ENCODE measurements at places on chromosomes 4 and X.

DNA sequence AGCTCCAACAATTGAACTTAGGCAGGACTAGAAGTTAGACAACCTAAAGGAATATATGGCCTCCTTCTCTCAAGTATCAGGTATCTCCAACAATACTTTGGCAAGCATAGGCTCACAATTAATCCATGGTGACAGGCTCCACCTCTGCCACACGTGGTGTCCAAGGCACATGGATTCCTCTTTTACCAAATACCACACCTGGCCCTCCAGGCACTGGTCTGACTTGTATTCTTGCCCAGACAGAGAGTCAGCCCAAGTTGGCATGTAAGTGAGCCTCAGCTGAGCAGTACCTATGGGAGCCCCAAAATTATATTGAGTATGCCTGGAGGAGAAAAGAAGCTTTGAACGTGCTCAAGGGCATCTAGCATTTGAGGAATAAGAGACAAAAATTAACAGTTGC is 19.6 kb downstream of the SRPX2 start:
- no peak for DNase-seq

- DNase-seq: peak; percentile 83
Observed at GRCh38 chrX:16870862-16871815, 977 bp upstream of the RBBP7 start.

DNA sequence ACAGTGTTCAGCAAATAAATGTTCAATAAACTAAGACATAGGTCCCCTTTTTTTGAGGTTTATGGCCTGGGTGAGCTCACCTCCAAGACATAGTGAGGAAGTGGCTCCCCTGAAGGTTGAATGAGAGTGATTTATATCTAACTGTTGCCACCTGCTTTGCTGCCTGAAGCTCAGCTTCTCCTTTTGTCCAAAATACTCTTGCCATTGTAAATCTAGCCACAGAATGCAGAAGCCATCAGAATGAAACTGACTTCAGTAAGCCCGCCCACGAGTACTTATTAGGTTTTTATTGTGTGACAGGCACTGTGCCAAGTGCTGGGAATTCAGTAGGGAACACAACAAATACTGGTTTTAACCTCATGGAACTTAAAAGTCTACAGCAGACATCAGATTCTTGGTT is 18.0 kb downstream of the SPINK2 start:
- no peak for DNase-seq

- DNase-seq: no peak
Observed at GRCh38 chr4:144647590-144647989, 1.6 kb downstream of the HHIP start.

DNA sequence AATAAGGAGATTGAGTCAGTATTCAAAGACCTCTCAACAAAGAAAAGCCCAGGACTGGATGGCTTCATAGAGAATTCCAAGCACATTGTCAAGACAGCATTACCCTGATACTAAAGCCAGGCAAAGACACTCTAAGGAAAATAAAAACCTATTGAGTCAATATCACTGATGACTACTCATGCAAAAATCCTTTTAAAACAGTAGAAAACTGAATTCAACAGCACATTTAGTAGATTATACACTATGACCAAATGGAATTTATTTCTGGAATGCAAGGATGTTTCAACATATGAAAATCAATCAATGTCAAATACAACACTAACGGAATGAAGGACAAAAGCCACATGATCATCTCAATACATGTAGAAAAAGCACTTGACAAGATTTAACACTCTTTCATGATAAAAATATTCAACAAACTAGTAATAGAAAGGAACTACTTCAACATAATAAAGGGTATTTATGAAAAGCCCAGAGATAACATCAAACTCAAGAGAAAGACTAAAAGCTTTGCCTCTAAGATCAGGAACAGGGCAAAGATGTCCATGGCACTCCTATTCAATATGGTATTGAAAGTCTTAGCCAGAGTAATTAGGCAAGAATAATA is 633.3 kb downstream of the ANKRD50 start:
- DNase-seq: no peak

DNA sequence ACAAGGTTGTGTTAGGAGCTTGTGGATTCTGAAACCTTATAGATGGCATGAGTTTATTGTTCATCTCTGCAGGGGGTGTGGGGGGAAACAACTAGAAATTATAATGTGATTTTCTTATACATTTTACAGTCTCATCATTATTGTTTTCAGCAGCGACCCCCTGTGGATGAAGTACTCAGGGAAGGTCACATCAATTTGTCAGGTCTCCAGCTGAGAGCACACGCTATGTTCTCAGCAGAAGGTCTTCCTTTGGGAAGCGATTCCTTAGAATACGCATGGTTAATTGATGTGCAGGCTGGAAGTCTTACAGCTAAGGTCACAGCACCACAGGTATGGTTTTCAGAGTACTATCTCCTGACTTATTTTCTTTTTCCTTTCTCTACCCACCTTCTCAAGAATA is 72.2 kb downstream of the BLTP1 start:
- DNase-seq: no peak

DNA sequence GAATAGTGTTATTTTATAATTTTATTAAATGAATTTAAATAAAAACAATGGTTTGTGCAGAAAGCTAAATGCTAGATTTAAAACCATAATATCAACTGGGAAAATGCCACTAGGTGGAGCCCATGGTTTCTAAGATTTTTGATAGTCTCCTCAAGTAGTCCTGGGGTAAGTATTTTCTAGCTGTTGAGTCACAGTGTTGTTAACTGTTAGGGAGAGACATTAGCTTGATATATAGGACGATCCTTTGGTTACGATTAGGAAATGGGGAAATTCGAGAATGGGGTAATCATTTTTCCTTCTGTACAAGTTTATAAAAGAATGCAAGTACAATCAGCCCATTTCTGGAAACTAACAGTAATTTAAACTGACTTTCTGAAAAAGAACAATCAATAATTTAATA is 378.4 kb downstream of the ANKRD50 start:
- no peak for DNase-seq

GRCh38 chr4:35175894-35176293 is 1068.4 kb downstream of the ARAP2 start:
- no peak for DNase-seq

DNA sequence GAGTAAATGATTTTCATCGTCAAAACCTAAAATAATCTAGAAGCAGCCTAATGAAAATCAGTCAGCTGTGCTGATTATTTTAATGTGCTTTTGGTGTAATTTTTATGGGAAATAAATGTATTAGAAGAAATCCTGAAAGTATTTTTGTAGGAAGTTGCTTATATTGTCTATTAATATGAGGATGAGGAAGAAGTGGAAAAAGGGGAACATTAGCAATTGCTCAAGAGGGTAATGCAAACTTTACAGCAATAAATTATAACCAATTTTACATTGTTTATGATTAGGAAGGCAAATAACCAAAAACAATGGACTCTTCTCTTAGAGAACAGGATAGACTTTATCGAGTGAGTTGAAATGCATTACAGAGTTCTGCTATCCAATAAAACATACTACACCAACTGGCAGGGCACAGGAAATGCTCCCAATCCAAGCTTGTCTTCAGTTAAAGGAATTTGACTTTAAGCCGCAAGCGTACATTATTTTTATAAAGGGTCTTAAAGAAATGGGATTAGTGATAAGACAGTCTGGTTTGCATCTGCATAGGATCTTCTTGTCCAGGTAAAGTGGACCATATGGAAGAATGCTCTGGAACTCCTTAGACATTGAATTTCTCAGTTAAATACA is 374.8 kb downstream of the PDGFC start:
- DNase-seq: no peak

- no peak for DNase-seq
Observed at GRCh38 chr4:174564529-174564928, 42.2 kb upstream of the HPGD start.

GRCh38 chr4:119228406-119228805 is 15.9 kb downstream of the USP53 start:
- DNase-seq: no peak

DNA sequence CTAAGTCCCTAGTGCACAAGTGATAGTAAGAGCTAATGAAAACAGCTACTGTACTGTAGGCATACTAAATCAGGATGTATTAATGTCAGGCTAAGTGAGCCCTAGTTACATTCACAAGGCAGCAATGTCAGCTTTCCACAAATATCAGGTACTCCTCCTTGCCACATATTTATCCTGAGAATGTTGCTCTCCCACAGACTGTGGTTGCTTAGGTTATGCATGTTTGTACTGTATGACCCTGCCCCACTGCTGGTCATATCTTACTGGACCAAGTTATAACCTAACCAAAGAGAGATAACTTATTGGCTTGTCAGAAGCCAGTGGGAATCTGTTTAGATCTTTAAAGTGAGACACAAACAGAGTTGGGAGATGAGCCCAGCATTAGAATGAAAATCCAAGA is 241.0 kb downstream of the SLC39A8 start:
- no peak for DNase-seq

DNA sequence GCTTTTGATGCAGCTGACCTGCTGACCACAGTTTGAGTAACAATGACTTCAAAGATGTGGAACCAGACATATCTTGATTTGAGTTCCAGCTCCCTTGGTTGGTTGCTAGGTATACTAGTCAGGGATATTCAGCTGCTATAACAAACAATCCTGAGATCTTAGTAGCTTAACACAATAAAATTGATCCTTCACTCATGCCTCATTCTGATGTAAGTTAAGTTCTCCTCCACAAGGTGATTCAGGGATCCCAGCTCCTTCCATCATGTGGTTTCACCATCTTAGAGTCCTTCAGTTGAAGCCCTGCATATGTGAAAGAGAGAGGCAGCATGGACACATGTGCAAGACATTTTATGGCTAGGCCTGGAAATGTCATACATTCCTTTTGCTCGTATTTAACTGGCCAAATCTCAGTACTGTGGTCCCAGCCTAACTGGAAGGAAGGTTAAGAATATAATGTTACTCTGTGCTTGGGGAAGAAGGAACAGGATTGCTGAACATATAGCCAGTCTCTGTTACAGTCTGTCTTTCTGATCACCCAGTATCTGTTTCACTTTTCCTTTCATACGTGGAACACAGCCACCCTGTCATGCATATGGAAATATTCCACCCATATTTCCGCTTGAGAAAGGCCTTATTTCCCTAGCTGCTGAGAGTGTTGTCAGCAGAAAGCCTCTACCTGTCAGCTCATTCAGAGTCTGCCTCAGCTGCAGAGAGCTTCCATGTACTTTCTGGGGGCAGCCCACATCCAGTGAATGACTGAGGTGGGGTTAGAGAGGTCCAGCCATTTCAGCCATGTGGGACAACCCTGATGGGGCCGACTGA is 7.1 kb downstream of the SMIM9 start:
- peak; percentile 93 for DNase-seq

DNA sequence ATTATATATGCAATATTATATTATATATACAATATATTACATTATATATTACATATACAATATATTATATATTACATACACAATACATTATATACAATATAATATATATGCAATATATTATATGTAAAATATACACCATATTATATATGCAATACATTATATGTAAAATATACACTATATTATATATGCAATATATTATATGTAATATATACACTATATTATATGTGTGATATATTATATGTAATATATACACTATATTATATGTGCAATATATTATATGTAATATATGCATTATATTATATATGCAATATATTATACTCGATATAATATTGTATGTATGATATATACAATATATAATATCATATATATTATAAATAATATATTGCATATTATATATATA is 457.4 kb downstream of the SMARCA1 start:
- DNase-seq: no peak

DNA sequence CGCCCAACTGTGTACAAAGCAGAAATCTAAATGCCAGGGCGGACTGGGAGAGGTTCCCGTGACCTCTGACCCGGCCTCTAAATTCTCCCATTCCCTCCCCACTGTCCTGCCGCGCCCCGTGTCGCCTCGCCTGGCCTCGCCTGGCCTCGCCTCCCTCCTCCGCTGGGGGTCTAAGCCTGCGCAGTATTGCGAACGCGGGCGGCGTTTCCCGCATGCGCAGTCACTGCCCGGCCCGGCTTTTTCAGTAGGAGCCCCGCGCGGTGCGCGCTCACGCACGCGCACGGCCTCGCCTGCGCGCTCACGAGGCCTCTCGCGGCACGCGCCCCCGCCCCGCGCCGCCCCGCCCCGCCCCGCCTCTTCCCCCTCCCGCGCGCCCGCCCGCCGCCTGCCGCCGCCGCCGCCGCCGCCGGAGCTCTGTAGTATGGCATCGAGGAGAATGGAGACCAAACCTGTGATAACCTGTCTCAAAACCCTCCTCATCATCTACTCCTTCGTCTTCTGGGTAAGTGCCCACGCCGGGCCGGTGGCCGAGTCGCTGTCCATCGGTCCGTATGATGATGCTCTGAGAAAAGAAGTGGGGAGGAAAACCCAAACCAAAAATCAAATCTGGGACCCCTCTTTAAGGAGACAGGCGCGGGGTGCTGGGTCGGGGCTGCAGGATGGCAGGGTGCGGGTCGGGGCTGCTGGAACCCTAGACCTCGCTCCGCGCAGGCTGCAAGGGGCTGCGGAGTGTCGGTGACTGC is at the start of gene TSPAN7:
TSS of gene TSPAN7 (plus strand) at position 417 of the 743 bp plus-strand sequence. CDS start at position 422, 5 bp downstream.
- peak; percentile 42 for DNase-seq

- no peak for DNase-seq
Observed at GRCh38 chrX:22323541-22323940, 50.8 kb downstream of the CBLL2 start.

GRCh38 chr4:84502333-84502954 is 3.4 kb upstream of the NKX6-1 start:
- no peak for DNase-seq

- DNase-seq: no peak
Observed at GRCh38 chr4:163148466-163149336, 18.0 kb downstream of the NAF1 start.

GRCh38 chr4:15413010-15413622 is 14.7 kb upstream of the C1QTNF7 start:
- DNase-seq: no peak

- DNase-seq: peak; percentile 53
Observed at GRCh38 chr4:149370785-149371420, 444.7 kb downstream of the IQCM start.

DNA sequence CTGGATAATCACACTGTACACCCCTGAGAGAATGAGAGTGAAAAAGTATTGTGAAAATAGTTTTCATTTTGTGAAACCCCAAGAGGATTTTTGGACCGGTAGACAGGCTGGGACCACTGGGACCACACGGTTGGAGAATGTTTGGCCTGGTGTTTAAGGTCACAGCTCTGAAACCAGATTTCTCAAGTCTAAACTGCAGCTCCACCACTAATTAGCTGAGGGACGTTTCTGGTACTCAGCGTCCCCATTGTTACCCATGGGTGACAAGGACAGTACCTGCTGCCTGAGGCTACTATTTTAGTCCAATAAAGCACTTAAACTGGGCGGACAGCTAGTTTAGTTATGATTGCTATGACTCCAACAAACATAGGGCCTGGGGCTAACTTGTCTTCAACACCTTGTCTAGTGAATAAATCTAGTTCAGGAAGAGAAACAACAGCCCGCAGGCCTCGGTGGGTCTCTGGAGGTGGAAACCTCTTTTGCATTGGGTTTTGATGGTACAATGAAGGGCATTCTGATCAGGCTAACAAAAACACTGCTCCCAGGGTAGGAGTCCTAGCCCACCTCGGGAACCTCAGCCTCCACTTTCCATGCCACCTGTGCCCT is 509 bp upstream of the USP11 start:
- no peak for DNase-seq
